ENCODE measurements at places on chromosomes 1 and 21. TPM values are rescaled to one million over a fixed set of nuclear protein-coding genes. Genes with fewer than 3 reads are reported as not detected.
A peak's percentile ranks its signal among the peaks of the same experiment; 100 is the strongest.

DNA sequence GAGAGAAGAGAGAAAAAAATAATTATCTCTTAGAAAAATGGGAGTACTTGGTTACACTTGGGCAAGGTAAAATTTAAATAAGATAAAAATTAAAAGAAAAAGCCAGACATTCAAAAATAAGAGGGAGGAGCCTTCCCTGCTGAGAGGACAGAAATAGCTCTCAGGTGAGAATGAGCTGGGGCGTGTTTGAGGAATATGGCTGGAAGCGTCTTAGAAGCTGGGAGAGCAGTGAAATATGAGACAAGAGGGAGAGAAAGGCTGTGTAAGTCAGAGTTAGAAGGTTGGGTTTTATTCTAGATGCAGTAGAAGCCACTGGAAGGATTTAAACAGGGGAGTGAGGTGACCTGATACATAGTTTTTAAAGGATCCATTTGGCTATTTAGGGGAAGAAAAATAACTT lies 154.2 kb upstream of the L1TD1 start:
- no peak for DNase-seq

DNA sequence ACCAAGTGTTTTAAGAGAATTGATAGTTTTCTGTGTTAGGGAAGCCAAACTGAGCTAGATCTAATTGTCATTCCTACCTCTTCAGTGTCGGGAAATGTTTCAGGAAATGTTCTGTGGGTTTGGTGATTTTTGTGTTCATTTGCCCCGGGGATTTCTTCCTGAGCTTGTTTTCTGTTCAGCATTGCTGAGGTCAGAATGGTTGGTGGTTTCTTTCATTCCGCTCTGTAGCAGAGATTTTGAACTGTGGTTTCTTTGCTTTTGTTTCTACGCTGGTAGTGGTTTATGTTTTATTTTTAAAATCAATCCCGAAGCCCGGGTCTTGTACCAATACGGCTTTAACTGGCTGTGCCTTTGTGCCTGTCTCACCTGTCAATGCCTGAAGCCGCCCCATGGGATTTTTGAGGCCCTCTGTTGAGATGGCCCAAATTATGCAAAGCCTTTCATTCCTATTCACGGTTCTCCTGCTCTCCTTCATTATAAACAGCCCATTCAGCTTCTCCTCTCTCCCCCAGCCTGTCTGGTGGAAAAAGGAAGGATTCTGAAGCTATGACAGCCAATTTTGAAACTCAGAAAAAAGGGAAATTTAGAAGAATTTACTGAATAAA lies 417.2 kb upstream of the KAZN start:
- DNase-seq: no peak

DNA sequence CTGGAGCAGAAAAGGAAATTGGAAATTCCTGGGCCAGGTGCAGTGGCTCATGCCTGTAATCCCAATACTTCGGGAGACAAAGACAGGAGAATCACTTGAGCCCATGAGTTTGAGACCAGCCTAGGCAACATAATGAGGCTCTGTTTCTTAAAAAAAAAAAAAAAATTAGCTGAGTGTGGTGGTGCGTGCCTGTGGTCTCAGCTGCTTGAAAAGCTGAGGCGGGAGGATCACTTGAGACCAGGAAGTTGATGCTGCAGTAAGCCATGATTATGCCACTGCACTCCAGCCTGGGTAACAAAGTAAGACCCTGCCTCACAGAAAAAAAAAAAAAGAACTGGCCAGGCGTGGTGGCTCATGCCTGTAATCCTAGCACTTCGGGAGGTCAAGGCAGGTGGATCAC lies 56.7 kb downstream of the SRSF11 start:
- no peak for DNase-seq

DNA sequence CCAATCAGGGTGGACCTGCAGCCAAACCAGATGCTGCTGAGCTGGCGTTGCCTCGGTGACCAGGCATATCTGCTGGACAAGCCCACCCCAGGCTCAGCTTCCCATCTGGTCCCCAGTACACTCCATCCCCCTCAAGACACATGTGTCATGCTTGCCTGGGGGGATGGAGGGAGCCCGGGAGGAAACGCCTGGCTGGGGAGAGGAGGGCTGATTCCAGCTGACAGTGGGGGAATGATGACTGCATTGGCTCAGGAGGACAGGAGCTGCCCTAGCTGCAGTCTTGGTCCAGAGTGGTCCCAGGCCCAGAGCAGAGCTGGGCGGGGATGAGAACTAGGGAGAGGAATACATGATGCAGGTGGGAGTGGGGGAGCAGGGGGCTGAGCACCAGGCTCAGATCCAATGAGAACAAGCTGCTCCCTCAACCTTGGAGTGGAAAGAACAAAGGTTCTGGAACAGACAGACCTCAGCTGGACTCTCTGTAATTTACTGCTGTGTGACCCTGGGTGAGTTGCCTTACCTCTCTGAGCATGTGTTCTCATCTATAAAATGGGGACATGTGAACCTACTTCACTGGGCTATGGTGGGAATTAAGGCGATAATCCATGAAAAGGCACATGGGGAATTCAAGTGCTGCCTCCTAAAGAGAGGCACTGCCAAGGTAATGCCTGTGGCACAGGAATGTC lies 23.1 kb upstream of the ECE1 start:
- peak; percentile 50 for DNase-seq

DNA sequence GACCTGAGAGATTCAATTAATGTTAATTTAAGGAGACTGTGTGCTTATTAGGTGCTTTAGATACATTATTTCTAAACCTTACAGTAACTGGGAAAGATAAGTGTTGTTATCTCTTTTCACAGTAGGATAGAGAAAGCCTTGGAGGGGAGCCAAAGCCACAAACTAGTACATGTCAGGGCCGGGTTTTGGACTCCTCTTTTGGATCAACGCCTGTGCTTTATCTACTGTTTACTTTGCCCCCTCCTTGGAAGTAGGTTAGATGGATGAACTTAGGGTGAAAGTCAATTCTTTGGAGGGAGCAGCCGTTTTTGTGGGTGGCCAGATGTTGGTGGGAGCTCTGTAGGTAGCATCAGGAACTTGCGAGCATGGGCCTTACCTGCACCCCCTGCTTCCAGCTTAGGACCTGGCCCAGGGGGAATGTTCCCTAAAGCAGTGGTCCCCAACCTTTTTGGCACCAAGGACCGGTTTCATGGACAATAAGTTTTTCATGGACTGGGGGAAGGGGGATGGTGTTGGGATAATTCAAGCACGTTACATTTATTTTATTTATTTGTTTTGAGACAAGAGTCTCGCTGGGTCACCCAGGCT lies 1.7 kb downstream of the HHAT start:
- DNase-seq: no peak

DNA sequence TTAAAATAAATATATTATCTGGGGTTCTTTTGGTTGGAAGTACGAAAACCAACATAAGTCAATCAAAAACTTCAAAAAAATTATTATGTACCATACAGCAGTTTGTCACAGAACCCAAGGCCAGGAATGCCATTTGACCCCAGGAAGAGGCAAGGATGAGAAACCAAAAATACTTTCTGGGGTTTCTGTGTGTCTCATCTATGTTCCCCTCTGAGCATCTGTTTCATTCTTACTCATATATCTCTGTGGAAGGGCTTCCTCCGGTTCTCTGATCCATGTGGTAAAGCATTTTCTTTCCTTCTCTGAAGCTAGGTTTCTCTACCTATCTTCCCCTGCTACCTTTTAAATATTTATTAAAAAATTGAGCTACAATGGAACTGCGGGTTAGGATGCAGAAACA lies 9.8 kb upstream of the FCRL1 start:
- no peak for DNase-seq

- no peak for DNase-seq
These were observed 59.6 kb upstream of the HOOK1 start for GRCh38 chr1:59755069-59755685.

DNA sequence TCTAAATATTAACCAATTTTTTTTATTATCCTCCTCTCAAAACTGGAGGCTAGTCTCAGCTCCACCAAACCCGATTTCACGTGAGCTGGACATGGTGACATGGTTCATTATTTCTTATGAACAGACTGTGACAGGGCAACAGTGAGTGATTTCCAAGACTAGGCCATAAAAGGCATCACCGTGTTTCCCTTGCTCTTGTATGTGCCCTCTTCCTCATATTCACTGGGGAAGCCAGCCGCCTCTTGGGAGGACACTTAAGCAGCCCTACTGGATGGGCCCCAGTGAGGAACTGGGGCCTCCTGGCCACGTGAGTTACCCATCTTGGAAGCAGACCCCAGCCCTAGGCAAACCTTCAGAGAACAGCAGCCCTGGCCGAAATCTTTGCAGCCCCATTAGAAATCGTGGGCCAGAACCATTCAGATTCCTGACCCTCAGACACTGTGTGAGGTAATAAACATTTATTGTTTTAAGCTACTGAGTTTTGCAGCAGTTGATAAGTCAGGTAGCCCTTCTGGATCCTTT lies 105.0 kb downstream of the GALNT2 start:
- DNase-seq: no peak

- peak; percentile 77 for DNase-seq
These were observed 72.5 kb upstream of the TNFSF18 start for GRCh38 chr1:173122958-173123852.

DNA sequence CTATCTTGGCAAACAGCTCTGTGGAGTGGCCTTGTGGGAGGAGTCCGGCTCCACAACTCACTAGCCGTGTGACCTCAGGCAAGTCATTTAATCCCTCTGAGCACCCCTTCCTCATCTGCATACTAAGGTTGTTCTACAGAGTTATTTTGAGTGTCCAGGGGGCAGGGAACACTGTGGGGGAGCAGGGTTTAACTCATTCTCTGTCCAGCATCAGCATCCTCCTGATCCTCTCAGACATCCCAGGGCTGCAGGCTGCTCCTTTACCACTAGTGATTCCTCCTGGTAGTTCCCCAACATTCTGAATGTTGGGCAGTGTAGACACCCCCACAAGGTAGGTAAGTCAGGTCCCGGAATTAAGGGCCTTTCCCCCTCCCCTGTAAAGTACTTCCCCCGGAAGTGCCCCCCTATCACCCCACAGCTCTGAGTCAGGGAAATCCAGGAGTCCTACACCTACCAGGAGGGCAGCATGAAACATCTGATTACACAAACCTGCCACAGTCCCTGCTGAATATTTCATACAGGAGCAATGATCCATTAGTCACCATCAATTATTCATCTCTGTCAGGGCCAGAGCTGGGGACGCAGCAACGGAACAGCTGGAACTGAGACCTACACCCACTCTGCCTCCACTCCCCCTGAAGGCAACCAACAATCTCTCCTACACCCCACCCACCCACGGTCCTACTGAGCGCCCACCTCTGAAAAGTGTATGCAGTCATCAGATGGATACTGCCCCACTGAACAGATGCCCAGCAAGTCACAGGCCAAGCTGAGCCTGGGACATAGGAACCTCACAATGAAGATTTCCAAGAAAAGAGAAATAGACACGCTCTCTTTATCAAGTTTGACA lies 20.5 kb downstream of the SYT2 start:
- DNase-seq: no peak

DNA sequence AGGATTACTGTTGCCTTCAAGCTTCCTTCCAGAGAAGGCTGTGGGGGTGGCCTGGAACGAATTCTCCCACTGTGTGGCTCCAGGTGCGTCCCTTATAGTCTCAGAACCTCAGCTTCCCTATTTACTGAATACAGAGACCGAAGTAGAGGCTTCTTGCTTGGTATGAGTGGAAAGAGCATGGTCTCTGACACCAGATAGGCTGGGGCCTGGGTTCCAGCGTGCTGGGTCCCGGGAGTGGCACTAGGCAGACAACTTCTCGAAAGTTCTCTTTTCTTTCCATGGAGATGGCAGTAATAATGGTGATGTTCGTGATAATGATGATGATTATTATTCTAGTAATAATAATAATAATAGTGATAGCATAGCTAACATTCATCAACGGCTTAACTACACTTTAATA lies 161.7 kb downstream of the PTPRU start:
- no peak for DNase-seq

- no peak for DNase-seq
These were observed 33.3 kb upstream of the SUCO start for GRCh38 chr1:172499636-172500141.

GRCh38 chr1:110493059-110493699 lies 25.8 kb downstream of the KCNA10 start:
- DNase-seq: no peak

DNA sequence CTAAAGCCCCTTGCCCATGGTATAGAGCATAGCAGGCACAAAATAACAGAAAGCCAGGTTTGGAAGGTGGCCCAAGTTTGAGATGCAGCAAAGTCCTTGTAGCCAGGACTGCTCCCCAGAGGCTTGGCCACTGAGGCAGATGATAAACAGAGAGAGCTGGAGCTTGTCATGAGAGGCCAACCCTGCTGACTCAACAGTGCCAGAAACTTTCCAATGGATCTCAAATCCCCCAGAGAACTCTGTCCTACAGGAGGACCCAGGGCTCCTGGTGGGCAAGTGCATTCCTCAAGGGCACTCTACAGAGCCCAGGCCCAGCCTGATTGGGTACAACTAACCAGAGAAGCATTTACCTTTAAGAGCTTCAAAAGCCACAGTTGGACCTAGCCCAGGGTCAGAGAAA lies 280.7 kb downstream of the KCNH1 start:
- DNase-seq: no peak

GRCh38 chr1:117894078-117894477 lies 35.3 kb downstream of the GDAP2 start:
- no peak for DNase-seq

- DNase-seq: no peak
These were observed 29.8 kb upstream of the GALNT2 start for GRCh38 chr1:230037261-230037660.

DNA sequence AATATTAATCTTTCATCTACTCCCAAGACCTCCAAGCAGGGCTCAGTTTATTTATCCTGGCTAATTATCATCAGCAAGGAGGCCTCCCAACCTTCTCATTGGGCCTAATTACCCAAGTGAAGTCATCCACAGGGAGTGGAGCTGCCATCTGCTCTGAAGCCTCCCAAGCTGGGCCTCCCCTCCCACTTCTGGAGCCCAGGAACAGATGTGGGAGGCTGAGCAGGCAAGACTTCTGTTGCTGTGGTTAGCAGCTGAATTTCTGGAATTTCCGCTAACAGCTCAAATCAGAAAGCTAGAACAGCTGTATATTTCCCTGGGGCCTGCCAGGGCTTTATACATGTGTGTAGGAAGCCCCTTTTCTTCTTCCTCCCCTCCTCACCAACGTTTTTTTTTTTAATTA lies 127.5 kb downstream of the UCK2 start:
- no peak for DNase-seq

- DNase-seq: no peak
These were observed 18.0 kb downstream of the LRRC42 start for GRCh38 chr1:53964109-53964508.

The GUCA2B gene
- total RNA-seq: not detected

The SH2D1B gene
- total RNA-seq: 4.0 TPM

The GBP5 gene
- 0.74 TPM for total RNA-seq

The OLFML2B gene
- total RNA-seq: 9.5 TPM

The KPRP gene
- total RNA-seq: not detected

The HSD3B2 gene
- not detected for total RNA-seq

The ESRRG gene
- total RNA-seq: 26.3 TPM

The PGLYRP3 gene
- not detected for total RNA-seq

Measured in psoas muscle (tissue), 8 donors.